ENCODE measurements at places on chromosomes 13 and 19.

DNA sequence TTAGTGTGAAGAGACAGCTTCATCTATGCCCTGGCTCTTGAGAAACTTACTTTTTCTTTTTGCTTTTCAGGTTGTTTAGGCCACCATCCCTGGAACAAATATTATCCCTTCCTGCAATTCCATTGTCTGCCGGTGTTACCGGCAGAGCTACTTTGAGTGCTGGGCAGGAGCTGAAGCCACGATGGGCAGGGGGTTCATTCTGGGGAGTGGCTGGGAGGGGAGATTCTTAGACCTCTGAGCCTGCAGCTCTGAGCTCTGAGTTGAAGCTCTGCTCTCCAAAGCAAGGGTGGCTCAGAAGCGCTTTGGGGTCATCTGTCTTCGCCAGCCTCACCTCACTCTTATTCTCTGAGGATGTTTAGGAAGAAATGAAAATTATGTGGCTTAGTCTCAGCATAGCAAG lies 1066.6 kb upstream of the SLC10A2 start:
- DNase-seq = no peak

DNA sequence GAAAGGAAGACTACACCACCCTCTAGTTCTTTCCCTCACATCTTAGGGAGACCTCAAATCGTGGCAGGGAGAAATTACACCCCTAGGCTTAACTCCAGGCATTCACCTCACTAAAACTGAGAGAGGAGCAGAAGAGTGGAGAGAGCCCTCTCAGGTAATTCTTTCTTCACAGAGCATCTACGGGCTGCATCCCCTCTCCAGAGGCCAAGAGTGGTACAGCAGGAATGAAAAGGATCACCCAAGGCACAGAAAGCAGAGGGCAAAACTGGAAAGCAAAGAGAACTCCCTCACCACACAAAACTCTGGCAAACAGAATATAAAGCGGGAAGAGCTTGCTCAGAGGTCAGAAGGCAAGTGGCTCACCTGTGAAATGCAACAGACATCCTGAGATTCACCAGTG lies 661.2 kb downstream of the TBC1D4 start:
- DNase-seq = no peak

GRCh38 chr13:51048616-51049015 lies 62.5 kb downstream of the C13orf42 start:
- DNase-seq = no peak

GRCh38 chr13:31860002-31860401 lies 120.7 kb downstream of the RXFP2 start:
- no peak for DNase-seq

DNA sequence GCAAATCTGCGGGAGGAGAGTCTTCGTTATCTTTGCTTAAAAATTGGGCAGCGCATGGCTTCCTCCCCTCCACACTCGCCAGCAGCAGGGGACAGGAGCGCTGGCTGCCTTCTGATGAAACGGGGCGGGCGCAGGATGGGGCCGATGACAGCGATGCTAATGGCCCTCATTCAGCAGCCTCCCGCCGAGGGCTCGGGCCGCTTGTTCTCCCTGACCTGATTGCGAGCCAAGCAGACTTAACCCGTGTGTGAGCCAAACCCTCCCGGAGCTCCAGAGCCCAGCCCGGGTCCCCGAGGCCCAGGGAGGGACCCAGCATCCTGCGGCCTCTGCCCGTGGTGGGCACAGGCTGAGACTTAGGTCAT lies 90.3 kb downstream of the KDM4B start:
- DNase-seq = no peak

GRCh38 chr19:41351339-41352245 lies 2.1 kb downstream of the TGFB1 start:
- DNase-seq = peak; percentile 79

- no peak for DNase-seq
Observed at GRCh38 chr19:43490759-43491158, 13.8 kb downstream of the PHLDB3 start.

- no peak for DNase-seq
Observed at GRCh38 chr19:57802269-57802668, 12.4 kb downstream of the ZNF552 start.

GRCh38 chr19:39194832-39195542 lies 1.8 kb upstream of the NCCRP1 start:
- DNase-seq = no peak

DNA sequence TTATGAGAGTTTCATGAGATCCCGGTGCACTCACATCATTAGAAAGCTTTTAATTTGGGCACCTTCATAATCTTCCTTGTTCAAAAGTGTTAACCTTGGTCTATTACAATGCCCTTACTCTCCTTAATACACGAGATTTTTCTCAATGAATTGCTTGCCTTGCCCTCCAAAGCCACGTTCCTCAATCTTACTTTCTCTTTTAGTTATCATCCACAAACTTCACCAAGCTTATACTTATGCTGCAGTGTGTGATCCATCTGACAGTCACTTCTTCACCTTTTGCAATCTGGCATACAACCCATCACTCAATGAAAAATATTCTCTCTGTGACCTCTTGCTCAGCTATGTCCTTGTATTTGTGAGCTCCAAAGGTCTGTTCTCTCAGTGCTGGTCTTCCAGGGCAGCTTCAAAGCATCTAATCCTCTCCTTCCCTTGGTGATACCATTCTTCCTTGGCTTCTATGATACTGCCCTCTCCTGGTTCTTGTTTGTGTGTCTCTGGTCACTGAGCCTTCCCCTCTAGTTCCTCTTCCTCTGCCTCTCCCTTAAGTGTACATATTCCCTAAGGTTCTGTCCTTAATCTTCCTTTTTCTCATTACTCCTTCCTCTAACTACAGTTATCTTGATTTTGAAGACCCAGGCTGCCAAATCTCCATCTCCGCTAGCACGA lies 202.2 kb upstream of the STARD13 start:
- peak; percentile 38 for DNase-seq

DNA sequence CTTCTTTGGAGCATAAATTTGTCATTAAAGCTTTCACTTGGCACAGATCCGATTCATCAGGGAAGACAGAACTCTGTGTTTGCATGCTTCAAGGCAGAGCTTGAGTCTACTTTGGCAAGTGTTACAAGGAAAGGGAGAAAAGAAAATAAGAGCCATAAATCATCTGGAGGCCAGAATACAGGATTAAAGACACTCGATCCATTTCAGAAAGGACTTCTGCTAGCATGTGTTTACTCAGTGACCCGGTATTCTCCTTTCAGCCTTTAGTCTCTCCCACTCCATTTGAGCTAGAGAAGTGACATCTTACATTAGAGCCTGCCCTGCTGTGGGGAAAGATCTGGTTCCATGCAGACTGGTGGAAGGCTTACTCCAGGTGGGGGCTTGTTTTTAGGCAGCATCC lies 306.4 kb downstream of the KLF5 start:
- DNase-seq = no peak

DNA sequence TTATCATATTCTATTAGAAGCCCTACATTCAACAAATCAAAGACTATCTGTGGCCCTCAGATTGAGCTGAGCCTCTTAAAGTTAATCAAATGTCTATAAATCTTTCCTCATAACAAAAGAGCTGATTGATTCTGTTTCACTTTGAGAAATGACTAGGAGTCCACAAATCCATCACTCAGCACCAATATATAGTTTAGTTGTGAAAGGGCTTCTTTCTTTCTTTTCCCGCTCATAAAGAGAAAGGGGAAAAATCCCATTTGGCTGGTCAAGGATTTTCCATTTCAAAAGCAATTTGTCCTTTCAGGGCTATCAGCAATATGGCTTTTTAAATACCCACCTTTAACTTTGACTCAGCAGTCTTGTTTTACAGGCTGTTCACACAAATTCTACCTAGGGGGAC lies 408.5 kb upstream of the PCDH20 start:
- DNase-seq = no peak

- no peak for DNase-seq
Observed at GRCh38 chr13:113394339-113394640, 30.4 kb upstream of the GRTP1 start.

- DNase-seq = no peak
Observed at GRCh38 chr13:48531416-48532255, 1.2 kb downstream of the RCBTB2 start.

DNA sequence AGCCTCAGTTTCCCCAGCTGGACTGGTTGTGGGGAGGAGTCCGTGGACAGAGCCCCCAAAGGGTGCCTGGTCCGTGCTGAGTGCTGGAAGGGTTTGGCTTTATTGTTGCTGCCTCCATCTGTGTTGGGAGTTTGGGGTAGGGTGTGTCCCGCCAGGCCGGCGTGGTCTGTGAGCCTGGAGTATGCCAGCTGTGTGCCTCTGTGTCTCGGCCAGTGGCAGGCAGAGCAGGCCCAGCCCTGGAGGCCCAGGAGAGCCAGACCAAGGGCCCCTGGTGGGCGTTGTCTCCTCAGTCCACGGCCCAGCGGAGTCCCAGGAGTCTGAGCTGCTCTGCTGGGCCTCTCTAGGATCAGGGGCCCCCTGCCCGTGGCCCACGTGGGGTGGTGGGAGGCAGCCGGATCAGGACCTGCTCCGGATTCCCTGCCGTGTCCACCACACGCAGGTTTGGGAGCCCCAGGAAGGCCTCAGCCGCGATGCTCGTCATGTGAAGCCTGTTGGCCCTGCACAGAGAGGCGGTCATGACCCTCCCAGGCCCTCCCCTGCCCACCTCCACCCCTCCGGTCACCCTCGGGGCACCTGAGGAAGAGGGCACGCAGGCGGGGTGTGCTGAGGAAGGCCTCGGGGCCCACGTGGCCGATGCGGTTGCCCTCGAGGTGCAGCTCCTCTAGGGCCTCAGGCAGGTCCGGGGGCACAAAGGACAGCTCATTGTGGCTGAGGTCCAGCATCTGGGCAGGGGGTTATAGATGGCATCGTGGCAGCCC lies 6.6 kb downstream of the PODNL1 start:
- no peak for DNase-seq

DNA sequence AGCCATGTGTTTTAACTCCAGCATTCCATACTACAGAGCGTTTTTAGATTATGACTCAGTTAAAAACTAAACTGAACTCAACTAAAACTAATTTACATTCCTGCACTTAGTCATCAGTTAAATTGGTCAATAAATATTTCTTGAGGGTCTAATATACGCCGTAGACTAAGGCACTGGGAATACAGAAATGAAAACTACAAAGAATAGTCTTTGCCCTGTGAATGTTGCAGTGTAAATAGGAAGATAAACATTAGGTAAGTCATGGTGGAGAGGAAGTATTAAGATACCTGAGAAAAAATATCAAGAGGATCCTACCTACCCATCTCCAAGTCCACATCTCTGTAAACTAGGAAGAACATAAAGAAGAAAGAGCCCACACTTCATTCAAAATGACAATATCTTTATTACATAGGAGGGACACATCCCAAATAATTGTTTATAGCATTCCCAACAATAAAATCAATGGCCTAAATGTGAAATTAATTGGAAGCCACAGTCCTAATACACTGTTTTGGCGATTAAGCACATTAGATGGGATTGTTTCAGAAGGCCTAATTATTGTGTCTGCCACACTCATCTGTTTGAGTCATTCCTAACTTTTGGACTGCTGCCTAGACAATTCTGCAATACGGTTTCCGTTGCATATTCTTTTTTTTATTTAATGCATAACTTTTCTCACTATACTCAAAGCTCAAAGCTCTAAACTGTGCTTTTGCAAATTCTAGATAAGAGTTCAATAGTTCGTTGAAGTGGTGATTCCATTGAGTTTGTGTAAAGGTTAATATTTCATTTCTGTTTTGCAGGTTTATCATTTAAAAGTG lies 52.9 kb downstream of the MBNL2 start:
- DNase-seq = peak; percentile 90

DNA sequence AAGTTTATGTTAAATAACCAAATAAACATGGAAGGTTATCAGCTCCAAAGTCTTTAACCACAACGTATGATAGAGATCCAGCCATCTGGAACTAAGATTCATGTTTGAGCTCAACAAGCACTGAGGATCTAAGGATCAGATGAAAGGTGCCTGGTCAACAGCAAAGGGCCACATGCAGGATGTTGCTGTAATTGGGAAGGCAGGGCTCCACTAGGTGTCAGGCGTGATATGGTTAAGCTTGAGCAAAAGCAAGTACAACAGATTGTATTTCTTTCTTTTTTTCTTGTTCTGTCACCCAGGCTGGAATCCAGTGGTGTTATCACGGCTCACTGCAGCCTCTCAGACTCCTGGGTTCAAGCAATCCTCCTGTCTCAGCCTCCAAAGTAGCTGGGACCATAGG lies 12.0 kb downstream of the EBPL start:
- peak; percentile 55 for DNase-seq

DNA sequence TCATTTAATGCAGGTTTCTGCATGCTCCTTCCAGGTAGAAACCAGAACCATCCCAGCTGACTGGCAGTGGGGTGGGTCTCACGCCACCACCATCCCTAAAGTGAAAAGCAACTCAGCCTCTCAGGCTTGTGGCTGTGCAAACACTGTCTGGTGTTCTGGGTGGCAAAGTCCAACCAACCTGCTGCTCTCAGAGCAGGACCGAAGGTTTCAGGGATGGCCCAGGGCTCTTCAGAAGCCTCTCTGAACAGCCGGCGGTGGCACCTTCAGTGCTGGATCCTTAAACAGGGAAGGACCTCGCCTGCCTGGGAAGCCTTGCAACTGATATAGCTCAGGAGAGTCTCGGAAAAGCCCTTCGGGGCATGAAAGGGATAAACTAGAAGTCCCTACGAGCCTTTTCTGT lies 100.8 kb downstream of the COL4A1 start:
- DNase-seq = no peak

- no peak for DNase-seq
Observed at GRCh38 chr13:29597706-29598105, 2.2 kb upstream of the SLC7A1 start.

- no peak for DNase-seq
Observed at GRCh38 chr19:33449799-33450198, 71.8 kb downstream of the PEPD start.

DNA sequence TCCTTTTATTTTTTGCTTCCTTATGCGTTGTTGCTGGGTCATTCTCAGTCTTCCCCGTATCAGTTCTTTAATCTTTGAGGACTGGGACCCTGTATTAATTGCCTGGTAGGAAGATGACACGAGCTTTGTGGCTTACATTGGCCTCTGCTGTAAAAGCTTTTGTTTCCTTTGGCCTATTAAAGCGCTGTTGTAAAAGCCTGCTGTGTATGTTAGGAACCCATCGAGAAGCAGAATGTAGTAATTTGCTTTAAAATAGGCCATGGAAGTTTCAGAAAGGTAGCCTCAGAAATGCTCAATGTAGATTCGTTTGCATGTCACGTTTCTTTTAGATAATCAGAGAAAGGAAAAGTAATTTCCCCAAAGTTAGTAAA lies 257.5 kb upstream of the STARD13 start:
- DNase-seq = no peak

DNA sequence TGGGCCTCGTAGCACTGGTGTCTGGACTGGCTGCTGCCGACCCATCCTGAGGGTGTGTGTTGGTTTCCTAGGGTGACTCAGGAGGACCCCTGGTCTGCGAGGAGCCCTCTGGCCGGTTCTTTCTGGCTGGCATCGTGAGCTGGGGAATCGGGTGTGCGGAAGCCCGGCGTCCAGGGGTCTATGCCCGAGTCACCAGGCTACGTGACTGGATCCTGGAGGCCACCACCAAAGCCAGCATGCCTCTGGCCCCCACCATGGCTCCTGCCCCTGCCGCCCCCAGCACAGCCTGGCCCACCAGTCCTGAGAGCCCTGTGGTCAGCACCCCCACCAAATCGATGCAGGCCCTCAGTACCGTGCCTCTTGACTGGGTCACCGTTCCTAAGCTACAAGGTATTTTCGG lies 13.8 kb downstream of the TIMM13 start:
- no peak for DNase-seq

- DNase-seq = no peak
Observed at GRCh38 chr13:96860882-96861281, 133.4 kb downstream of the OXGR1 start.

Data from adipocyte (in vitro differentiated cells).